ENCODE measurements at places on chromosomes 2 and 18.

- DNase-seq = no peak
These were observed 114.6 kb upstream of the NCKAP5 start for GRCh38 chr2:133682906-133683305.

DNA sequence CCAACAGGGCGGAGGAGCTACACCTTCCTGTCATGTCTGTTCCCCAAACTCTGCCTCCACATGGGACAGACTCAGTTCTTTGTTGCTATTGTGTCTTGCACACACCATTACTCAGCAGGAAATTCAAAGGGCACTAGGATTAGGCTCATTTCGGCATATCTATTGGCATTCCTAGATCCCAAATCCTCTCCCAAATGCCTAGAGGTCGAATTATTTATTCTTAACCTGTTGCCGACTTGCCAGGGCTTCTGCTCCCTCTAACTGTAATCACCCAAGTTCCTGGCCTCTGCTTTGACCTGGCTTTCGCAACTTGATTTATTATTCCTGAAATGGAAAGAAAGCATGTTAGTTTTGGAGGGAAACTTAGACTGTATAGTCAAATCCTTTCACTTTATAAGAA, 67.8 kb upstream of the ST6GAL2 start:
- no peak for DNase-seq

GRCh38 chr2:62831729-62832128, 126.2 kb downstream of the EHBP1 start:
- DNase-seq = no peak

DNA sequence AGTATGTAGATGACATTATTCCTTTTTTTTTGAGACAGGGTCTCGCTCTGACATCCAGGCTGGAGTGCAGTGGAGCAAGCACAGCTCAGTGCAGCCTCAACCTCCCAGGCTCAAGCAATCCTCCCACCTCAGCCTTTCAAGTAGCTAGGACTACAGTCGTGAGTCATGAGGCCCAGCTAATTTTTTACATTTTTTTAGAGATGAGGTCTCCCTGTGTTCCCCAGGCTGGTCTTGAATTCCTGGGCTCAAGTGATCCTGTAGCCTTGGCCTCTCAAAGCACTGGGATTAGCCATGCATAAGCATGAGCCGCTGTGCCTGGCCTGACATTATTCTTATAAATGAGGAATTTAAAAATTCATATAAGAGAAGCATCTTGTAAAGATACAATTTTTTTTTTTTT, 86.9 kb downstream of the FAM117B start:
- DNase-seq = no peak

DNA sequence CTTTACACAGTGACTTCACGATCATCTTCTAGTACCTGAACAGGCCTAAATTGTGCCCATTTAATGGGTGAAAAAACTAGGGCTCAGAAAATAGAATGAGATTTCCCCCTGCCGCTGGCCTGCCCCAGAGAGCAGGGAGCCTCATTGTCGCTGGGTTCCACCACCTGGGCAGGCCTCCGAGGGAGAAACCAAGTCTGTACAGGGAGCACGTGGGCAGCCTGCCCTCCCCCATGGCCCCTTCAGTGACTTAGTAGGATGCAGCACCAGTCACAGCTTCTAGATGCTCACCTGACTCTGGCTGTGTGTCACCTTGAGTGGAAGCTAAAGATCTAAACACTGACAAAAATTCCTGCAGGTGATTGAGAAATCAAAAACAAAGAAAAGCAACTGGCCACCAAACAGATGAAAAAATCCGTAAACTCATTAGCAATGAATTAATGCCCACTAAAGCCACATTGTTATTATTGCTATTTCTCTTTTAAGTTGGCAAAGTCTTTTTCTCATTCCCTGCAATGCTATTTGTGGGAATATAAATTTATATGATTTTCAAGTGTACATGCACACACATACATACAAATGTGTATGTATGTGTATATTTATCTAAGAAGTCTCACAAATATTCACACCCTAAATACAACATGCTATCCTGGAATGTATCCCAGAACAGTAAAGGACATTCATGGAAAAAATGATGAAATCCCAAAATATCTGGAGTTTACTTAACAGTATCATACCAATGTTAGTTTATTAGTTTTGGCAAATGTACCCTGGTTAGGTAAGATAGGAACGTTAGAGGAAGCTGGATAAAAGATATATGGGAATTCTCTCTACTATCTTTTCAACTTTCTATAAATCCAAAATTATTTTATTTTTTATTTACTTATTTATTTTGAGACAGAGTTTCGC, 18.7 kb upstream of the ASPRV1 start:
- no peak for DNase-seq

- no peak for DNase-seq
These were observed 265.1 kb downstream of the MEIS1 start for GRCh38 chr2:66699793-66700676.

- no peak for DNase-seq
These were observed 50.3 kb downstream of the ACTR2 start for GRCh38 chr2:65277791-65278483.

DNA sequence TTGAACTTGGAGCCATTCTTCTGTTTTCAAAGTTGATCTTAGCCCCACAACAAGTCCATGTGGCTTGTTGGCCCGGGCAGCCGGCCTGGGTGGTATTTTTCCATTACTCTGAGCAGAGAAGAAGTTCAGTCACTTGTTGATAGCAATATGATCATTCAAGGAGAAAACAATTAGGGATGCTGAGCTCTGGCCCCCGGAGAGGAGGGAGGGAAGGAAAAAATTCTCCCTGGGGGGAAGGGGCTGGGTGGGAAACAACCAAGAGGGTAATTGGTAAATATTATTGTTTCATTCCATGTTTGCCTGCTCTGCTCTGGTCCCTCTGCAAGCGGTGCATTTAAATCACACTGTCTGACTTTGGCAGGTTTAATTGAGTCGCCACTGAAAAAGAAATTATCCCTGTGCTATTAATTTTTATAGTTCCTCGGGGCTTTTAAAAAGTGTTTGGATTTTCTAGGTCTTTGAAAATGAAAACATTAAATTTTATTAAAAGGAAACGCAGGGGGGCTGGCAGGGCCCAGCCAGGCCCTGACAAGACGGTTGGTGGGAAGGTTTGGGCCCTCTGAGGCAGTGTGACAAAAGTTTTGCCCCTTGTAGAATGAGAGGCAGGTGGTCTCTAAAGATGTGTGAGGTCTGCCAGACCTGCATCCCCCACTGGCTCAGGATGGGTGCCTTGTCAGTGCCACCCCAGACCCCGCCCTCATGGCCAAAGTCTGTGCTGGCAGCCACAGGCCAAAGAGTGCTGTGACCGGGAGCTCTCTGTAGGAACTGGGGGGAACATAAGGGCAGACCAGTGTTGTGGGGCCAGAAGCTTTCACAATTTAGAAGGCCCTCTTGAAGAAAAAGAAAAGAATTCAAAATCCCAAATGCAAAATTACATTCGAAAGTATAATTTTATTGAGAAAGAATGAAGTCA, 52.5 kb upstream of the SLC14A2 start:
- DNase-seq = no peak

DNA sequence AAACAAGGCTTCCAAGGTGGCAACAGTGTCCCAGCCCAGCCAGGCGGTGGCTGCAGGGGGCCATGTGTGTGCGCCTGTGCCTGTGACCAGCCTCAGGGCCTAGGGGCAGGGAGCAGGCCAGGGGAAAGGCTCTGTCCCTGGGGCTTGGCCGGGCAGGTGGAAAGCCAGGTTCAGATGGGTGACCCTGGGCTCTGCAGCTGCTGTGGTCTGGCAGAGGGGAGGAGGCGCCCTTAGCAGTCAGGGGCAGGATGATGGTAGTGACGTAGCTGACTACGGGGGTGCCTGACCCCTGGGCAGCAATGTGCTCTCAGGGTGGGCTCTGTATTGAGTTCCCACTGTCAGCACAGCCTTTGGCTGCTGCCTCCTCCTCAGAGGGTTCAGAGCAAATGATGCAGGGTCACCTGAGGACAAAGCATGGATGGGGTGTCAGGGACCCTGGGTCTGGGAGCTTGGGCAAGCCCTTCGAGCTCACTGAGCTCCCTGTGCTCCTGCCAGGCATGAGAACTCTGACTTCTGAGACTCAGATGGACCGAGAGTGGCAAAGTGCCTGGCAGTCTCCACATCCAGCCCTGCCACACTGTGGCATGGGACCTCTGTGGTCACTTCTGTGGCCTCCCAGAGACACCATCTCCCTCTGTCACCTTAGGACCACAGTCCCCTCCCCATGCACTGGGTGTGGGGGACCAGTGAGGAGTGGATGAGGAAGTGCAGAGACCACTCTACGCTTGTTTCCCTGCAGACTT, 56.6 kb upstream of the ALPP start:
- DNase-seq = no peak

DNA sequence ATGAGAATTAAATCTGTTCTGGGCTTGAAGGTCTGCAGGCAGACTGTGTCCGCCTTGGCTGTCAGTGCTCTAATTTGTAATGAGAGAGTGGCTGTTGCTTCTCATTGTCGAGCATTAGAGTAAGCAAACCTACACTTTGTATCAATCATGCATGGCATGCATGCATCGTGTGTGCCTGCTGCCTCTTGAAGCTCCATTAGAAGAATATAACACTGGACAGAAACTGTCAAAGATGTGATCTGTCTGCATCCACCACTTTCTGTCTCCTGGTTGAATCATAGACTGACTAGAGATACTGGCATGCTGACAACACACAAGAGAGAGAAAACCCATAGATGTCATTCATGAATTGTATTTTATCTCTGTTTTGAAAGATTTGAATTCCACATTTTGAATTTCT, 275.0 kb upstream of the NXPH2 start:
- no peak for DNase-seq

DNA sequence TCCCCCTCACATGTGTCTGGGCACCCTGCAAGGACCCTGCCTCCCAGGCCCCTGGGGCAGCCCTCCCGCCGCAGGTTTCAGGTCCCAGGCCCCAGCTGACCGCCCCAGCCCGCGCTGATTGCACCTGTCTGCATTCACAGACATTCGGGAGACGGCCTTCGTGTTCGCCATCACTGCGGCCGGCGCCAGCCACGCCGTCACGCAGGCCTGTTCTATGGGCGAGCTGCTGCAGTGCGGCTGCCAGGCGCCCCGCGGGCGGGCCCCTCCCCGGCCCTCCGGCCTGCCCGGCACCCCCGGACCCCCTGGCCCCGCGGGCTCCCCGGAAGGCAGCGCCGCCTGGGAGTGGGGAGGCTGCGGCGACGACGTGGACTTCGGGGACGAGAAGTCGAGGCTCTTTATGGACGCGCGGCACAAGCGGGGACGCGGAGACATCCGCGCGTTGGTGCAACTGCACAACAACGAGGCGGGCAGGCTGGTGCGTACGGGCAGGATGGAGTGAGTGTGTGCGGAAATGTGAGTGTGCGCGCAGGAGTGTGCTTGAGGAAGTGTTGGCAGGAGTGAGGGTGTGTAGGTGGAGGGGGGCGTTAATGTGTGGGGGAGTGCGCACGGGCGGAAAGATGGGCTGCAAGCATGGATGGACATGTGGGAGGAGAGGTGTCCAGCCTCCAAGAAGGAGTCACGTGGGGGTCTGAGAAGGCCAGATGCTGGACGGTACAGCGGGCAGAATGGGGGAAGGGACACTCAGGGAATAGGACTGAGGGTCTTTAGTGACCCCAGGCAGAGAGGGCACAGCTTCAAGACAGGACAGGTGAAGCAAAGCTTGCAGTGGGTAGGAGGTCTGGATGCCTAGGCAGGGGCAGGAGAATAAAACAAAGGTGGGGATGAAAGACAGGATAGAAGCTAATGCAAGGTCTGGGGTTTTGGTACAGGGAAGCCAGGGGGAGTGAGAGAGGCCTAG, 9.0 kb upstream of the WNT10A start:
- DNase-seq = no peak

DNA sequence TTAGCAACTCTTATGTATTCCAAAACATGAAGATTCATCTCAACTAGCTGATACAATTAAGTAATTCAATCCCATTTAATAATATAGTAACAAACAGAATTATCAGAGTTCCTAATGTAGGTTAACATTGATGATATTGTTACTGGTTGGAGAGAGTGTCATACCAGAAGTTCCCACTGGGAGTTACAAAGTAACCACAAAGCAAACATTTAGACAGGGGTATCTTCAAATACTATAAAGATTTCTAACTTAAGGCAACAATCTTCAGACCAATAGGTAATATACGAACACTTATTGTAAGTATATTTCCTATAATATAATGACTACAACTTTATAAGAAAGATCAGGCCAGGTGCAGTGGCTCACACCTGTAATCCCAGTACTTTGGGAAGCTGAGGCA, 1372.9 kb upstream of the PIK3C3 start:
- DNase-seq = no peak

- DNase-seq = no peak
These were observed 58.9 kb upstream of the THUMPD2 start for GRCh38 chr2:39837856-39838453.

GRCh38 chr18:47815486-47816270, 114.8 kb downstream of the SMAD2 start:
- no peak for DNase-seq

- no peak for DNase-seq
These were observed 3.6 kb downstream of the HOXD11 start for GRCh38 chr2:176110415-176111308.

GRCh38 chr18:4797002-4797685, 342.0 kb upstream of the DLGAP1 start:
- DNase-seq = no peak

DNA sequence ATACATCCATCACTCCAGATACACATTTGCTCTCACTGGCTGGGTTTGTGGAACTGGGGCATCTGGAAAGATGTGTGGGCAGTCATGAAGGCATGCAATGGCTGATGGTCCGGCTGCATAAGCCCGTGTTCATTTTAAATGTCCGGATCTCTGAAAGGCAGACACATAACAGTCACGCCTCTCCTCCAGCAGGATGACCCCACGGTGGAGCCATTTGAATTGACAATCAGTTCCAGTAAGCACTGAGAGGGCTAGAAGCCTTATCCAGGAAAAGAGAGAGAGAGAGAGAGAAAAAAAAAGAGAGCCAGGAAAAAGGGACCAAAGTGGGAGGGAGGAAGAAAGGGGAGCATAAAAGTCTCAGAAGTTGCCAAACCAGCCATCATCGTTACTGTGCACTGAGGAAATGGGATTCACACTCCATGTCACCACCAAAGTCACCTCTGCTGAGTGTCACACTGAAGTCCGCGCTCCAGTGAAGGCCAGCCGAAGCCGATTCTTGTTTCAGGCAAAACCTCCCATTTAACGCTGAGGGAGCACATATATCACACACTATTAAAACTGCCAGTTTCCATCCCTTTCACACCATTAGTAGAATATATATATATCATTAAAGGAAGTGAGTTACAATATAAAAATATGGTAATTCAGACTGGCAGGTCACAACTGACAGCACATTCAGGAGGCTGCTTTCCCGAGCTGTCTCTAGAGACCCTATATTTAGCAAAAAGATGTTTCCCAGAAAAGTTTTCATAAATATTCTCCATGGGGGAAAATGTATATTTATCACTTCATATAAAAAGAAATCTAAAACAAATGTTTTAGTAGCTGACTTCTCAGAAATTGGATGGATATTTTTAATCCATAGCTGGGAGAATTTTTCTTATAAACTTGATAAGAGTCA, 142.0 kb downstream of the ACTR3 start:
- no peak for DNase-seq

DNA sequence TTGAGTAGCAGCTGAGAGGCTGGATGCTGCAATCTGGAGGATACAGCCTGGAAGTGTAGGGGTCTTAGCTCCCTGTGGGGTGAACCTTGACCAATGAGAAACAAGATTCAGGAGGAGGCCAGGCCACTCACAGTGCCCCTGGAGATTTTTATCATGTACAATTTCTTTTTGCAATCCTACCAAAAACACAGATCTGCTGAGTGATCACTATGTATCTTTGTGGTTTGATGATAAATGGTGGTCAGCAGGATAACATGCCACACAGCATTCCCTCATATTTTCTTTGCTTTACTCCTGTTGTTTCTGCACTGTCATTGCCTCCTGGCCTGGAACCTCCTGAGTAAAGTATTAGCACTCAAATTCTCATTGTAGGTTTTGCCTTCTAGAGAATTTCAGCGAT, 357.9 kb downstream of the THSD7B start:
- DNase-seq = no peak

Data from stimulated activated CD4-positive, alpha-beta T cell treated with anti-CD3 and anti-CD28 coated beads, Interleukin-15, amount 100 ng/mL, for 48 hours (primary cell).